Temporal lobe (tissue), 4 donors: ENCODE measurements at places on chromosomes 4 and X. TPM values are rescaled to one million over a fixed set of nuclear protein-coding genes. Genes with fewer than 3 reads are reported as not detected.

The SASH3 gene
- total RNA-seq = 0.49 TPM

The CDKL2 gene
- total RNA-seq = 41.8 TPM

The DIPK2B gene
- total RNA-seq = 6.4 TPM

The GPRASP2 gene
- 77.2 TPM for total RNA-seq
